ENCODE measurements at places on chromosomes 11 and 22.

DNA sequence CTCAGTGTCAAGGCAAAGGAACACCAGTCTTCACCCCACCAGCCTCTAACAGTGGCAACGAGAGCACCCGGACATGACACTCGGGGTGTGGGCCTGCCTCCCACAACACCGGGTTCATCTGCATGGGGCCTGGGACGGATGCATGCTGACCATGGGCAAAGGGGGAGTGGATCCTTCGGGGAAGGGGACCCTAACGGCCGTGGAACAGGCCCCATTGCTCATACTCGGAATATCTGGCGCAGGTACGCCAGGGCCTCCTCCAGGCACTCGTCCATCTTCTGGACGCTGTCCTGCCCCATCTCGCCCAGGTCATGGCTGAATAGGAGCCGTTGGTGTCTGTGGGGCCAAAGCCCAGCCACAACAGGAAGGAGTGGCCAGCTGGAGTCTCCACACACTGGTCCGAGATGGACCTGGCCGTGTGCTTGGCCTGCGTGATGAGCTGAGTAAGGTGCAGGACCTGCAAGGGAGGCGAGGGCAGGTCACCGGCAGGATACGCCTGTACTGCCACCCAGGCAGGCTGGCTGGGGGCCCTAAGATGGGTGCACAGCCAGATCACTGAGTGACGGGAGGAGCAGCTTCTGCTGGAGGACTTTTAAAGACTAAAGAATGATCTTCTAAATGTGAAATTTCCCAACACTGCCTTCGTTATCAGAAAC is 96.8 kb downstream of the MED15 start:
- no peak for DNase-seq

DNA sequence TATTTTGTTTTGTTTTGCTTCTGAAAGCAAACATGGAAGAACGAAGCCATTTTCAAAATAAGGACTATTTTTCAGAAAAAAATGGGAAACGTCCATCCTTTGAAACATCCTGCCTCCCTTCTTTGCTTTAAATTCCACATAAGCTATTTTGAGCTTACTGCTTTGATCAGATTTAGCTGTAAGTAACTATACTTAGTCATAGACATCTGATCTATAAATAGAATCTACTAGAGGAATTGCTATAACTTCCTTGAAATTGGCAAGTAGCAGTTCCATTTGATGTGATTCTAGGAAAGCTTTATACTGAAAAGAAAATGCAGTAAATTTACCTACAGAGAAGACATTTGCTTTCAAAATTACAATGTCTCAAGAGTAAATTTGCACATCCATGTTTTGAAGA is 305.8 kb downstream of the TTC28 start:
- no peak for DNase-seq

- no peak for DNase-seq
Observed at GRCh38 chr11:125286486-125286885, 121.9 kb downstream of the PKNOX2 start.

- DNase-seq, result peak; percentile 85
Observed at GRCh38 chr11:67277231-67277961, 11.1 kb downstream of the GRK2 start.

DNA sequence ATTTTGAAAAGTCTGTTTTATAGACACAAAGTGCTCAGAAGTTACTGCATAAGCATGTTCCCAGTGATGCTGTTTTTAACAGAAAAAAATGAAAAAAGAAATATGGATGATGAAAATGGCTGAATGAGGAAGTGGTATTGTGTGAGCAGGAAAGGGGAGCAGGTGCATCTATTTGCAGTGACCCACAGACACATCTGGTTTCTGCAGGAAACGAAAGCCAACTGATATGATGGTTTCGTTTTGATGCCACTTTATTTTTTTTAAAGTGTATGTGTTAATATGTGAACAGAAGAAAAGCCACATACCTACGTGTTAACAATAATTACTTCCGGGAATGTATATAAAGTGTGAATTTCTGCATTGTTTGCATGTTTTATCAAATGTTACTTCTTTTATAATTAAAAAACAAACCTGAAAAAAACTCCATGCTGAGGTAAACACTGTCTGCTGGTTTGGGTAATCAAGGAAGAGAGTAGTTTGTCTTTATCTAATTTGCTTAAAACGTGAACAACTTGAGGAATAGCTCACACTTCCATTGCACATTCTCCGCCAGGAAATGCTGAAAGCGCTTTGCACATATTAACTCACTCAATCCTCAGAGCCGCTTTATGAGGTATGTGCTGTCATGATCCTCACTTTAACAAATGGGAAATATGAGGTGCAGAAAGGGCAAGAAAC is 1335.9 kb downstream of the TBC1D22A start:
- DNase-seq, result no peak

DNA sequence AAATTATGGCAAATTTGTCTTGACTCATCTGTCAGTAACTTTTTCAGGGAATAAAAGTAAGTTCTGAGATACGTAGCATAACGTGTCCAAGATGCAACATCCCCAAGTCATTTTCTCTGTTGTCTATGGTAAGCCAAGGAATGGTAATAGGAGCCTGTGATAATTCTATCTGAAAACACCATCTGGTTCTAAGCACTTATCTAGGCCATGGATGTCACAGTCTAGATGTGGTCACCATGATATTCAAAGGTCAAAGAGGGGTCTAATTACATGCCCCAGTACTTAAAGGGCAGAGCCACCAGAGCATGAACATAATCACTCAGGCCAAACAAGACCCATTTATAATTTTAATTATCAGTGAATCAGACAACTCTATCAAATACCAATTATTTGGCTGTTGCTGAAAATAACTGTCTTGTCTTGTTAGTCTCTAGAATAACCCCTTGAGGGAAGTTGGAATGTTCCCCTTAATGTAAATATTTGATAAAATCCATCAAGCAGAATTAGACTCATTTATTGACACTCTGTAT is 225.1 kb upstream of the MPPED2 start:
- no peak for DNase-seq

All from stimulated activated CD8-positive, alpha-beta memory T cell treated with anti-CD3 and anti-CD28 coated beads, Interleukin-2, amount 100 ng/mL, for 1 hour (primary cell).